ENCODE measurements at places on chromosomes 1 and 21.

GRCh38 chr1:232987046-232987773 is 36.8 kb downstream of the NTPCR start:
- no peak for DNase-seq

DNA sequence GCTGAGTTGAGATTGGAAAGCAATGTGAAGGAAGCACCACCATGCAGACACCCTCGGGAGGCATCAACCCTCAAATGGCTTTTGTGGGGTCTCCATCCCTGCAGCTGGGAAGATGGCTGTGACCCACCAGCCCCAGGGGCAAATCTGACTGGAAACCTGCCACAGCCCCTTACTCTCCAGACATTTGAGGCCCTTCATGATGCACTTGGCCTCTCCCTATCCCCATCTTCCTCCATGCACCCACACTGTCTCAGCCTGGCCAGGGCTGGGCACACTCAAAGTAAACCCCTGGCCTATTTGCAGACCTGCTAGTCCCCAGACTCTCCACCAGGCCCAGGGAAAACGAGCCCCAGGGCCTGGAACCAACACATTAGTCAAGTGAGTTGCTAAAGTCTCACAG is 205.2 kb downstream of the MATN1 start:
- DNase-seq, result no peak

DNA sequence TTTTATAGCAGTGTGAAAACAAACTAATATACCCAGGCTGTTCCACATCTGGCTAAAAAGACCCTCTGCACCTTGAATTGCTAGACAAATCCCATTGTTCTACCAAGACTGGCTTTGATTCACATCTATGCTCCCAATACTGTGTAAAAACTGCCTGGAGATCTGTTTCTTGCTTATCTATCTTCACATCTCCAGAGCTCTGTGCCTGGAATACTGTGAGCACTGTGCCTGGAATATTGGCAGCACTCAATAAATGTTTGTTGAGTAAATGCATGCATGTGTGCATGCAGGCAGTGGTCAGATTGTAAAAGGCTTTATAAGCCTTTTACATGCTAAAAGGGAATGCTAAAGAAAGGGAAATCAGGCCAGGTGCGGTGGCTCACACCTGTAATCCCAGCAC is 75.5 kb upstream of the APP start:
- DNase-seq, result no peak

GRCh38 chr1:38077523-38078147 is 31.0 kb upstream of the POU3F1 start:
- DNase-seq, result no peak

DNA sequence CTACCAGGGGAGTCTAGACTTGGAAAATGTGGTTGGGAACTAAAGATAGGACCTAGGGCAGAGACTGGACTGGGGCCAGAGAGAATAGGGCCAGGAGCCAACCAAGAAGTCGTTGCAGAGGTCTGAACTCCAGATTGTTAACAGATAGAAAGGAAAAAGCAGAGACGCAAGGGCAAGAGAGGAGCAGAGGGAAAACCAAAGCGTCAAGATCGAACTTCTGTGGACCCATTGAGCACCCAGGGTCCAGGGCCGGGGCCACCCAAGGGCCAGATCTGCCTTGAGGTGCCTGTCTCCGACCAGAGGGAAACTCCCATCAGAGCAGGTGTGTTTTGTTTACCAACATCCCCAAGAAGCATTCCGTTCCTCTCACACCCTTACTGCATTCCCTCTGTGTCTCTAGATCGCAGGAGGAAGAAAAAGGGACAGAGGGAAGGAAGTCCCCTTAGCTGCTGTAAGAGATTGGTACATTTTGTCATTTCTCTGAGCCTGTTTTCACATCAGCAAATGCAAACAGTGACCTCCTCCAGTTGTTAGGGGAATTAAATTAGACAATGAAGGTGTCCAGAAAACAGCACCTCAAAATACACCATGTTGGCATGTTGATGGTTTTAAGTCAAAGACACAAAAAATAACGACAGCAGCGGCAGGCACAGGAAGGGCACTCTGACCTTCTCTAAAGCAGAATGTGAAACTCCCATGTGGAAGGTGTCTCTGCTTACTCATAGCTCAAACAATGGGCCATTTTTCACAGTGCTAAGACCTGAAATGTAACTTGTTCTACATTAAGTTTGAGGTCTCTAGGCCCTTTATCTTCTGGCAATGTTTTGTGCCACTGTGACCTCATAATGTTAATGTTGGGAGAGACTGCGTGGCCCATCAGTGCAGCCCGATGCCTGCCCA is 105.8 kb upstream of the RAB4A start:
- DNase-seq, result peak; percentile 31

DNA sequence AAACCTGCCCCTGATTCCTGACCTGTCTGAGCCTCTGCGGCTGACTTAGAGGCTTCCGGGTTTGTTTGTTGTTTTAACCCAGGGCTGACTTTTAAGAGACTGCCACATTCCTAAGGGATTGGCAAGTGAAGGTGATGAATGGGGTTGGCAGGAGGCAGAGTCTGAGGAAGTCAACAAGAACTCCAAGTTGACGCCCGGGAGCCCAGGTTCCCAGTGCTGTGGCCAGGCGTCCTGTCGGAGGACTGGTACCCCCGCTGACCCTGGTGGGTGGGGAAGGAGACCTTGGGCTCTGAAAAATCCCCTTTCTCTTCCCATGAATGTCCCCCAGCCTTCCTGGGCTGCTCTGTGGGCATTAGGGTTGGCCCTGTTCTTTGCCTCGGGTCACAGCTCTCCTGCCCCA is 19.7 kb upstream of the EPS8L3 start:
- no peak for DNase-seq

GRCh38 chr21:42097274-42097673 is 26.2 kb downstream of the UMODL1 start:
- no peak for DNase-seq

GRCh38 chr21:26513212-26513611 is 59.9 kb downstream of the CYYR1 start:
- no peak for DNase-seq

- no peak for DNase-seq
Observed at GRCh38 chr1:15425521-15425920, 12.7 kb upstream of the CTRC start.

GRCh38 chr1:204992201-204992997 is 50.6 kb upstream of the CNTN2 start:
- DNase-seq, result no peak

DNA sequence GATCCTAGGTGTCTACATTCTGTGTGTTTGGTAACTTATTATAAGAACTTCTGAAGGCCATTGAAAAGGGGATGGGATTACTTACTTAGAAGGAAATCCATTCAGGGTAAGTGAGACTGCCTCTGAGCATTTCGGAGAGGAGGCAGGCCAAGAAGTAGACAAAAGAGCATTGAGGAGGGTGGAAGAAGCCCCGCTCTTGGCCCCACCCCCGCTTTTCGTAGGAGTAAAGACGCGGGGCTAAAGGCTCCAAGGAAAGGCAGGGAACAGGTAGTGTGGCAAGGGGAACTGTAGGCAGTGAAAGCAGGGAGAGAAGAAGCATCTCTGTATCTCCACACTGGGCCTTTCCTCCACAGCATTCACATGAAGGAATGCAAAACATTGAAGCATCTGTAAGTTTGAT is 51.8 kb upstream of the GRIK1 start:
- no peak for DNase-seq

GRCh38 chr1:97365026-97365425 is 555.8 kb downstream of the DPYD start:
- no peak for DNase-seq

DNA sequence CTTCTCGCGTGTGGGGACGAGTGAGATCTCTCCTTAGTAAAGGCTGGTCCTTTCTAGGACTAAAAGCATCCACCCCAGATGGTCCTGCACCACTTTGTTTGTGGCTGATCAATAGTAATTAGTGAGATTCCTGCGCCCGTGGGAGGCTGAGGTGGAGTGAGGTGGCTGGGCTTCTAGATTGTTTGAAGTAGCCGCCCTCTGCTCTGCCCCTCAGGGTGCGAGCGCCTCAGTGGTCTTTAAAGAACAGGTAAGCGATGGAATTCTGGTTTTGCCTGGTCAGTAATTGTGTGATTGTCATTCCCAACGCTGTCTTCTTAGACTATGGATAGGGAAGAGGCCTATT is 20.7 kb downstream of the PEX14 start:
- DNase-seq, result no peak

DNA sequence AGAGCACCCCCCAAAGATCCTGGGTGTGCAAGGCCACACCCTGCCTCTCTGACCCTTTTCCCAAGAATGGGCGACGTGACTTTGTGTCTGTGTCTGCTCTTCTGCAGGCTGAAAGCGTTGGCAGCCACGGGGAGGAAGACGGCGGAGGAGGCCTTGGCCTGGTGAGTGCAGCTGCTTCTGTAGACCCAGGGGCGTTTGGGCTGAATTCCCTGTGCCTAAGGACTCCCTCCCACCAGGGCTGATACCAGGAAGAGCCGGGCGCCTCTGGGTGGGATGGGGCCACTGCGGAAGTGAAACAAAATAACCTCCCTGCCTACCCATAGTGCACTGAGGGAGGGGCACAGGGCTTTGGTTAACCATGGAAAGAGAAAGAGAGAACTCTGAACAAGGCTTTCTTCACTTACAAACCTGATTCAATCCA is 2.5 kb downstream of the UBASH3A start:
- DNase-seq, result peak; percentile 22

DNA sequence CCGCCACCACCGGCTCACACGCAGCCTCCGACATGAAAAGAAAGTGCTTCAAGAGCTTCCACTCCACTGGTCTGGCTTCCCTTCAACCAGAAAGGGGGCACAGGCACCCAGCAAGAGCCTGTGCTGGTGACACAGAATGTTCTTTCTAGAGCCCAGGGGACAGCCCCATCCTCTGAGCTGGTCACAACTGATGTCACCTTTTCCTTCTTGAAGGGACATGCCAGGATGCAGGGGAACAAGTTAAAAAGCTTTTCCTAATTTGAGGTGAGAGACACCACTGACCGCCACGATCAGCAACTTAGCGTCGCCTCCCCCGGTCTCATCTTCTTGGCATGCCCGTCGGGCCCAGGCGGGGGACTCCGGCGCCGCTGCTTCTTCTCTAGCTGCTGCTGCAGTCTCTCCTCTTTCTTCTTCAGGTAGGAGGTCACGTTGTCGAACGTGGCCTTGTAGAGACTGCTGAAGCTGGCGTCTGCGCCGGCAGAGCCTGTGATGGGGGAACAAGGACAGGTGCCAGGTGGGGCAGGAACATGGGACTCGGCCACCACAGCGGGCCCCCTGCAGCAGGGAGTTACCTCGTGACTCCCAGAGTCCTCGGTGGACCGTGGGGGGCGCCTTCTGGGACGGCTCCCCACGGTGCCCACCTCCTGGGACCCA is 29.5 kb downstream of the WDR4 start:
- DNase-seq, result no peak
